ENCODE measurements at places on chromosomes 7 and 10.

DNA sequence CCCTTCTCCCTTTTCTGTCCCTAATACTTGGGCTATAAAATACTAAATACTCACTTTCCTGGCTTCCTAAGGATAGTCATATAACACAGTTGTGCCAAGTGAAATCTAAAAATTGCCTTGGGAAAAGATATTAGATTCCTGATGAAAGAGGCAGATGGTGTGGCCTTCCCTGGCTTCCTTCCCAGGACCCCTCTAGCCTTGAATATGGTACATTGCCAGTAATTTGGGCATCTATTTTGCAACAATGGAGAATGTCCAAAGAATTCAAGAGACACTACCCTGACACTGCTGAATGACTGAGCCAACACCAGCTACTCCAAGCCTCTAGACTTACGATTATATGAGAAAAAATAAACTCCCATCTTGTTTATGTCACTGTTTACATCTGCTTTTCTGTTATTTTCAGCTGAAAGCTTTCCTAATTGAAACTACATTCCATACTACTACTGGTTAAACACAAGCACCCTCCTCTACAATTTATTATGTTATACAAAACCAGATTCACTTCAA lies 17.9 kb downstream of the COPG2 start:
- no peak for DNase-seq

- no peak for DNase-seq
Observed at GRCh38 chr10:17161775-17162174, 32.2 kb upstream of the CUBN start.

DNA sequence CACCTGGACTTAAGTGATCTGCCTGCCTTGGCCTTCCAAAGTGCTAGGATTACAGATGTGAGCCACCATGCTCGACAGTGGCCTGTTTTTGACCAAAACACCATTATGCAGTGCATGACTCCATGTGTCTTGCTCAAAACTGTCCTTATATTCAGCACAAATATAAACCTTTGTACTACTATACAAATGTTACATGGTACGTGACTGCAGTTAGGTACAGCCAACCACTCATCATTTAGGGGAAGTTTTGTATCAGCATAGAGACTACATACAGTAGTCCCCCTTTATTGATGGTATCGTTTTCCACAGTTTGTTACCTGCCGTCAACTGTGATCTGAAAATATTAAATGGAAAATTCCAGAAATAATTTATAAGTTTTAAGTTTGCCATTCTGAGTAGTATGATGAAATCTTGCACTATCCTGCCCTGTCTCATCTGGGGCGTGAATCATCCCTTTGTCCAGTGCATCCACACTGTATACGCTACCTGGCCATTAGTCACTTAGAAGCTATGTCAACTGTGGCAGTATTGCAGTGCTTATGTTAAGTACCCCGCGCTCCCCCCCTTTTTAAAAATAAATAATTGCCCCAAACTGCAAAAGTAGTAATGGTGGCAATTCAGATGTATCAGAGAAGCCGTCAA lies 23.3 kb upstream of the ZNF282 start:
- no peak for DNase-seq

- DNase-seq: no peak
Observed at GRCh38 chr10:106500041-106500924, 664.2 kb downstream of the SORCS1 start.

DNA sequence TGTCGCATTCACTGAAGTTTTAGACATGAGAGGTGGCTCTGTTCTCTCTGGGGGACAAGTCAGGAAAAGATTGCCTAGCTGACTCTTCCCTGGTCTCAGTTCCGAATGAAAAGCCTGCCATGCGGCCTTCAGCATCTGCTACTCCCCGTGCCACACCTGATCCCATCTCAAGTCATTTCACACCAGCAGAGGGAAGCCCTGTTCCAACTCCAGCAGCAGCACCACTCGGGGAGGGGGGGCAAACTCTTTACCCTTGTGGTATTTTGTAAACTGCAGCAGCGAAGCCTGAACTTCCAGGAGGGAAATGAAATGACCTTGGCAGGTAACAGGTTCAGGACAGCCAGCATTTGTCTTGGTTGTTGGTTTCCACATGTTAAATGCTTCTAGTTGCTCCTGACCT lies 13.8 kb downstream of the LRRC4 start:
- DNase-seq: no peak

DNA sequence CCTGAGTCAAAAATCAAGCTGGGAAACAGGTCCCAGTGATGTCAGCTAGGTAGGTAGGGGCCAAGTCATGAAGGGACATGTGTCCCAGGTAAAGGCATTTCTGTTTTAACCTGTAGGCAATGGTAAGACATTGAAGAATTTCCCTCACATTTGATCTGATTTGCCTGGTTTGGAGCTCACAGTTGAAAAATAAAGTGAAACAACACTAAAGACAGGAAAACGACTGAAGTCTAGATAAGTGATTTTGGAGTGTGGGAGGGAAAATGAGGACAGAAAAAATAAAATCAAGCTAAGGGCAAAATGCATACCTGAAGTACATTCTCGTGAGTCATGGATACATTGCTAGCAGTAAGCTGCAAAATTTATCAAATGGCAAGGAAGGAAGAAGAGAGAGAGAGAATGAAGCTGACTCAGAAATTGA lies 169.9 kb downstream of the SKIDA1 start:
- DNase-seq: no peak

DNA sequence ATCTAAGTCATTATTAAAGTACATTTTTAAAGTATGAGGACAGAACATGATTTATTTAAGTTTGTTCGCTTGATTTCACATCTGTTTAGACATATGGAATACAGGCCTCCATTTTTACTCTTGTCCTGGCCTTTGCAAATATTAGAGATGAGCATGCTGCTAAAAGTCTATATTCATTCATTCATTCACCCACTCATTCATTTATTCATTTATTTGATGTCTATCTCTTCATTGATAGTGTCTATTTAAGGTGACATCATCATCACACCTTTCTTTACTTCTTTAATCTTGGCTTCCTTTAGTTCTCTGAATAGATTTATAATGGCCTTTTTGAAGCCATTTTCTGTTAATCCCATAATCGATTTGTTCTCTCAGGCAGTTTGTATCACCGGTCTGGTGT lies 68.0 kb downstream of the THNSL1 start:
- no peak for DNase-seq

GRCh38 chr7:95781961-95782586 lies 9.7 kb downstream of the DYNC1I1 start:
- no peak for DNase-seq

GRCh38 chr7:117411539-117411938 lies 15.8 kb downstream of the ASZ1 start:
- DNase-seq: no peak

GRCh38 chr10:48466611-48467240 lies 138.1 kb downstream of the ARHGAP22 start:
- no peak for DNase-seq

DNA sequence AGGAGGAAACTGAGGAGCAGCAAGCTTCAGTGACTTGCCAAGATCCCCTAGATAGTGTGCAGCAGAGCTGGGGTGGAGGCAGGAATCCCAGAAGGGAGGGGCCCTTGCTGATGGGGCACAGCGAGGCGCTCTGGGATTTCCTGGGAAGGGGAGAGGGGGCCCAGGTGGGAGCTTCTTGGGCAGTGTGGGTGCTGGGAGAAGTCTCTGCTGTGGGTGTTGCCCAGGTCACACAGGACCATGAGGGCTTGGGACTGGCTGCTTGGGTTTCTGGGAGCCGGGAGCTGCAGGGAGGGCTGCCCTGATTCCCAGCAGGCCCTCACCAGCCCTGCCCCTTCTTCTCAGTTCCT lies 55.2 kb downstream of the TSPAN15 start:
- DNase-seq: no peak

DNA sequence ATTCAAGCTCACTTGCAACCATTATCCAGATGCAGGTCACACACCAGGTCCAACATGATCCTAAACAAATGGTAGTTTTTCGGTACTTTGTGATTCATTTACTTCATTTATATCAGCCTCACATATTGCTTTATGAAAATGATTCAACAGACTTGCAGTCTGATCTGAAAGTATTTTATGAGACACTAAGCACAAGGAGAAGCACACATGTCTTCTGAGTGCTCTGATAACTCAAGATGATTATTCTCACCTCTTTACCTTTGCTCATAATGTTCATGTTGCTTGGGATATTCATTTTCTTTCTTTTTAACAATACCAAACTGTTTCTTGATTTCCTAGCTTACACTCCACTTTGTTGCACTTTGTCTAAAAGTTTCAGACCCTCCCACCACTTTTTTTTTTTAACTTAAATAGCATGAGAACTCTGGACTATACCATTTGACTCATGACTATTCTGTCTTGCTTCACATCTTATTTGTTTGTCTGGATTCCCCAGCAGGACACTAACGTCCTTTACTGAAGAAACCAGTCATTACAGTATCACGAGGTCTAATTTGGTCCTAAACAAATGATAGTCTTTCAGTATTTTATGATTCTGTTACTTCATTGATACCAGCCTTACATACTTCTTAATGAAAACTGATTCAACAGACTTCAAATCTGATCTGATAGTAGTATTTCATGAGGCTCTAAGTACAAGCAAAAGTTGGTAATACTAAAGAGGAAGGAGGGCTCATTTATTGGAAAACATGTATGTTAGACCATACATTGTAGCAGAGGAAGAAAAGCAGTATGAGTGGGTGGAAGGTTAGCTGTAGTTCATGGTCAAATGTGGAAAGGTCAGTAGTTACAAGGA lies 171.8 kb upstream of the AHR start:
- no peak for DNase-seq

DNA sequence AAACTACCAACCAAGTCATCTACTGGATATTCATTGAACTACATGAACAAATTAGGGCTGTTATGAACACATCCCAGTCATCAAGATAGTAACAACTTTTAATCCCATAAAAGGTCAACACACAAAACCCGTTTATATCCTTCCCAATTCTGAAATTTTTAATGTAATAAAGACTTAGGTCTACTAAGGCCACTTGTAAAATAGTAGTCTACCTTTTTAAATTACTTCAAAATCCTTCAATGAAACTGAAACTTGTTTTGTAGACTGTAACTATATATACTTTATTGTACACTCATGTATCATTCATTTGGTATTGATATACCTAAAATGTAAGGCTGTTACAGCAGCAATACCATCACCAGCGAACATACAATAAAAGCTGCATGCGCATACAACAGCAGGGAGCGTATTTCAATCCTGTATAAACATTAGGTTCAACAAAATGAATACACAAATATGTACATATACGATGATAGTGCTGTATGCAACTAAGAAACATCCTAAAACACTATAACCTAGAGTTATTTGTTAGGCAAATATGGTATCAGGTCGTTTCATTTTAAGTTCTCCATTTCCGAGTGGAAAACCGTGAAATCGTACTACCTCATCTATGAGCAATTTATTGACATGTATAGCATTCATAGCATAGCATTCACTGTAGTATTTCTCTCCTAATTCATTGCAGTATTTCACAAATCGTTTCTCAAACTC lies 973 bp downstream of the ATAD1 start:
- DNase-seq: no peak

DNA sequence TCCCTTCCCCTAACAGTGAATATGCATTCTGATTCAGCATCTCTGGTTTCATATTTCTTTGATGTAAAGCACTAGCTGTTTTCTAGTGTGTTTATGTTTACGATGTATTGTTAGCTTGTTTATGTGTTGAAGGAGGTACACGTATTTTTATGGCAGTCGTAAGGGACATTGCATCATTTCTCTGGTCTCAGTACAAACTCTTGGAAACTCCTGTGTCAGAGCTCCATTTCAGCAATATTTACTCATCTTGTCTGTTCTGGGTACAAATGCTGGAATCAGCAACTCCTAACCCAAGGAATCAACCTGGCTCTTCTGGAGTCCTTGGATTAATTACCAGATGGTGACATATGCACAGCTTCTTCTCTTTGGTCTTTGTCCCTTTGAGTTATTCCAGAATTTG lies 270.0 kb upstream of the PLXDC2 start:
- DNase-seq: no peak

GRCh38 chr7:102843850-102844249 lies 69.0 kb upstream of the LRRC17 start:
- DNase-seq: no peak

GRCh38 chr10:97788552-97789442 lies 17.0 kb upstream of the SFRP5 start:
- DNase-seq: no peak

GRCh38 chr10:110530131-110530831 lies 32.6 kb downstream of the DUSP5 start:
- DNase-seq: no peak

- DNase-seq: no peak
Observed at GRCh38 chr7:17633067-17633466, 307.2 kb downstream of the SNX13 start.

DNA sequence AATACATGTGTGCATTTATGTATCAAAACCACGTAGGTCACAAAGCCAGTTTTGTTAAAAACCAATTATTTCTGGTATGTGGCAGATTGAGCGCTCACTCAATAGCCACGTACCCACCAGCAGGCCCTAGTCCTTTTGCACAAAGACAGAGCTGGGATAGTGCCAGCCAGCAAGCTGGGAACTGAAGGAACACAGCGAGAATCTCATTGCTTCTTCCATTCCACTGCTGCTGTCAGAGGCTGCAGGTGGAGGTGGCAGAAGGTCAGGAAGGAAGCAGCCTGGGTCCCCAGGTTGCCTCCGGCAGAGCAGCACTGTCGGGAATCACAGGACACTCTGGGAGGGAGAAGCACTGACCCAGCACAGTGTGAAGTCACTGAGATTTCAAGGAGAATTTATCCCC lies 385.5 kb upstream of the PFKP start:
- DNase-seq: no peak

DNA sequence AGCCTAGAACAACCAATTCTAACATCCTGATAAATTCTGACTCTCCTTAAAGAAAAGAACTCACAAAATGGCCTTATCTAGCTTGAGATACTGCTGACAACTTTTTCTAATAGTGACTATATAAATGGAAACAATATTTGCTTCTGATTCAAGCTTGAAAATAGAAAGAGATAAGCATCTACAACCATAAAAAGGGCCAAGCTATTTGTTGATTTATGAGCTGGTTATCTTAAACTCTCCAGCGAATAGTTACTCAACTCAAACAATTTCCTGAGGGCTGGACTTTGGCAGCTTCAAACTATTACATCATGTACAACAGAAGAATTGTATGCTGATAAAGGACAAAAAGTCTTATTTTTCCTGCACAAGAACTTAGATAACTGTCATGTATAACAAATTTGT lies 4.6 kb downstream of the USP54 start:
- peak; percentile 67 for DNase-seq

- no peak for DNase-seq
Observed at GRCh38 chr7:69445541-69445940, 152.7 kb upstream of the AUTS2 start.

DNA sequence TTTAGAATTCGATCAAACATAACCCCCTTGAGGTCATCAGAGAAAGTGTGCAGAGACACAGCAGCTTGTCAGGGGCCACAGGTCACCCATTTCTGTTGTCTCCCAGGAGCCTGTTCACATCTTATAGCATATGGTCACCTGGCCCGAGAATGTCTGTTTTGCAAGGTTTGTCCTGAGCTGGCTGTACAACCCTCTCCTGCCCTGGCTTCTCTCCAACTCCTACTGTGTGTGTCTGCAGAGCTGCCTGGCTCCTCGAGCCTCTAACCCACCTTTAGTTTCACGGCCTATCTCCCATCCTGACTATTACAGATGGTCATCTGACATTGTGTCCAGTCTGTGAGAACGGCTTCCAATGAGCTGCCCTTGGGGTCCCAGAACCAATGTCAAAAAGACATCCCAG lies 683.4 kb downstream of the SDK1 start:
- no peak for DNase-seq

- DNase-seq: no peak
Observed at GRCh38 chr10:92850185-92850584, 1.9 kb downstream of the EXOC6 start.

GRCh38 chr7:25486656-25487055 lies 258.4 kb upstream of the NPVF start:
- DNase-seq: no peak
